ENCODE measurements at places on chromosomes 7 and 10.

DNA sequence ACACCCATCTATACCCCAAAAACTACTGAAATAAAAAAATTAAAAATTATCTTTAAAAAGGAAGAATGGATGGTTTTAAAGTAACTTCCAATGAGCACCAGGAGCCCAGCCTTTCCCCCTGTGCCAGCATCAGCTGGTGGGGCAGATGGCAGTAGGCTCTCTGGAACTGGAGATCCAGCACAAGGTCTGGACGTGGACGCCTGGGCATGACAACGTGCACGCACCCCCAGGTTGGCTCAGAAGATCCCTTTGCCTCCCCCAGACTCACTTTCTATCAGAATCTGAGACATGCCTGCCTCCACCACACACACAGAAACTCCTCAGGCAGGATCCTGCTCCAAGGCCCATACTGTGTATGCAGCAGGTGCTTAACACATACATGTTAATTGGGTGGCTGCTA is 35.8 kb downstream of the TCERG1L start:
- DNase-seq = no peak

GRCh38 chr10:76632767-76633051 is 1004.9 kb downstream of the KCNMA1 start:
- no peak for DNase-seq

DNA sequence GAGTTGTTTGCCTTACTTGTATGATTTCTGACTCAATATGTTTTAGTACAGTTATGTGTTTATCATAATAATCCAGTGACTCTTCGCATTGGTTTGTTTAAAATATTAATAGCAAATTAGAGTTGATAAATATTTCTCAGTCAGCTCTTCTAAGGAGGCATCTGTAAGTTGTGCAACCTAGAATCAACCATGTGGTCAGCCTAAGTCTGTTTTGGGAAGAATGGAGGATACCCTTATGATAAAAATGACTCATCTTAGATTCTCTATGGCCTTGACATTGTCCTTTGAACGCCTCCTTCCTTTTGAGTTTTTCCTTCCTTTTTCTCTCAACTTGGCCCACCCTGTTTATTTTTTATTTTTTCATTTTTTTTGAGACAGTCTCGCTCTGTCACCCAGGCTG is 18.8 kb downstream of the DNAJC9 start:
- no peak for DNase-seq

- no peak for DNase-seq
Observed at GRCh38 chr7:25615003-25615402, 386.7 kb upstream of the NPVF start.

DNA sequence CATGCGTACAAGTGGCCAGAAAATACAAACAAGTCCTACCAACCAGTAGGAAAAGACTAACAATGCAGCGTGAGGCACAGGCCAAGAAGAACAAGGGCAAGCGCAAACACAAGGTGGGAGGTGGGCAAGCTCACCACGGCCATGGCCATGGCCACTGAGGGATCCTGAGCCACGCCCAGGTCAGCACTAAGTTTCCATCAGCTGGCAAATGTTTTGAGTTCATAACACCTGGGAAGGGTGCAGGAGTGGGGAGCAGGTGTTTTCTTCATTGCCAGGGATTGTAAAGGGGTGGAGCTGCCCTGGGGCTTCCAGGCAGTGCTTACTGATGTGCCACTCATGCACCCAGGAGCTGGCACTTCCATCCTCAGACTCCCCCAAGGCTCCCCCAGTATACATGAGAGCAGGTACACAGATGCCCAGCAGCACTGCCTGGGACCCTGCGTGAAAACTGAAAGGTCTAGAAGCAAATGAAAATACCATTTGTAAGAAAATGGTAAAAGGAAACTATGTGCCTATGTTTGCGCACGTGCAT is 139.2 kb upstream of the RET start:
- DNase-seq = no peak

DNA sequence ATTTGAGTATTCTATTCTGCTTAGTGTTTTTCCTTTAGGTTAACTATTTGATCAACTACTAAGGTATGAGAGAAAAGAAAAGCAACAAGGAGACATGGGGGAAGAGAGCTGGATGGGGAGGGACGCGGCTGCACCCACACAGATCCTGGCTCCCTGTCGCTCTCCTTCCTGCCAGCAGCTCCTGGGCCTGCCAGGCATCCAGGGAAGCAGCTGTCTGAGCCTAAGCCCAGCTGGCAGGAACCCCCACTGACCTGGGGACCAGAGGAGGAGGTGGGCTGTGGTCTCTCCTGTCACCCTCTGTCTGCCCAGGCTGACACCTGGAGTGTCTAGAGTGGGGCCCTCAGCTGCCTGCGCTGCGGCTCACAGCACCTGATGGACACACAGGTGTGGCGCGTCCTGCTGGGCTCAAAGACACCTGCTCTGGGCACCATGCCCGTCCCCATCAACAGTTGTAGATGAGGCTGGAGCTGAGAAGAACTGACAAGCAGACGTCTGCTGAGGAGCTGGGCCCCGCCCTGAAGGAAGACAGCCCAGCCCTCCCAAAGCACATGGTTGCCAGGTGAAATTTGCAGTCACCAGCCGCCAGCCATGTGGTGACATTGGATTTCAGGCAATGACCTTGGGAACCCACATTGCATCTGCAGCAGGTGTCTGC is 207.9 kb downstream of the PLXNA4 start:
- DNase-seq = no peak

DNA sequence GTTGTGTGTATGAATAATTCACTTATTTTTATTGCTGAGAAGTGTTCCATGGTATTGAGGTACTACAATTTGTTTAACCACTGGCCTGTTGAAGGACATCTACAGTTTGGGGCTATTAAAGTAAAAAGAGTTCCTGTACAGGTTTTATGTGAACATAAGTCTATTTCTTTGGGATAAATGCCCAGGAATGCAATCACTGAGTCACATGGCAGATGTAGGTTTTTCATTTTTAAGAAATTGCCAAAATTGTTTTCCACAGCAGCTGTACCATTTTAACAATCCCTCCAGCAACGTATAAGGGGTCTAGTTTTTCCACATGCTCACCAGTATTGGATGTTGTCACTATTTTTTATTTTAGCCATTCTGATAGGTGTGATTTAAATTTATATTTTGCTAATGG is 243.9 kb downstream of the TNS3 start:
- DNase-seq = no peak

GRCh38 chr10:94224656-94225055 is 138.1 kb downstream of the NOC3L start:
- DNase-seq = no peak

- no peak for DNase-seq
Observed at GRCh38 chr7:156152390-156152789, 340.1 kb upstream of the SHH start.

DNA sequence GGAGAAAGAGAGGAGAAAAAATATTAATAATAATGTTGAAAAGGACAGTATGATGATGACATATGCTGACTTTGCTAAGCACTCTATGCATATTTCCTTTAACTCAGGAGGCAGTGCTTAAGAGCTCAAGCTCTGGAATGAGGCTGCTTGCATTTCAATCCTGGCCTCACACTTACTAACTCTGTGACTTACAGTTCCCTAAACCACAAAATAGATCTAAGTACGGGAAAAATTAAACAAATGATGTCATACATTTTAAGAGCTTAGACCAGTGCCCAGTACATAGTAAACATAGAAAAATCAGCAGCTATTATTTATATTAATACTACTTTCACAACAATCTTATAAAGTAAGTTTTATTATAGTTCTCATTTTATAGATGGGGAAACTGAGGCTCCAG is 61.3 kb downstream of the GFRA1 start:
- no peak for DNase-seq

GRCh38 chr7:116999311-116999710 is 46.0 kb downstream of the ST7 start:
- no peak for DNase-seq

DNA sequence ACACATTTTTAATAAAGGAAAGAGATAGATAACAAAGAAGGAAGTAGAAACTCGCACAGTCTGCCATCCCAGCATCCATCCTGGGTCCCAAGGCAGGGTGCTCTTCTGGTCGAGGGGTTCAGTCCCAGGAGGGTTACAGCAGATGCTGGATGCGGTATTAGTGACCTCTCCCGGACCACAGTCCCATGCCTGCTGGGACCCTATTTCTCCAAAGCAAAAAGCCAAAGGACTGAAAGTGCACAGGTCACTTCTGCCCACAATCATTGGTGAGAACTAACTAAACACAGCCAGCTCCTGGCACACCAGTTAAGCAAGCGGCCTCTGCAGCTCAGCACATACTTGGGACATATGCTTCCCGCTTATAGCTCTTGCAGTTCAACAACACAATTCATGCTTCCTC is 96.1 kb upstream of the HABP2 start:
- no peak for DNase-seq

- peak; percentile 40 for DNase-seq
Observed at GRCh38 chr7:93920496-93921182, 896 bp upstream of the GNG11 start.

DNA sequence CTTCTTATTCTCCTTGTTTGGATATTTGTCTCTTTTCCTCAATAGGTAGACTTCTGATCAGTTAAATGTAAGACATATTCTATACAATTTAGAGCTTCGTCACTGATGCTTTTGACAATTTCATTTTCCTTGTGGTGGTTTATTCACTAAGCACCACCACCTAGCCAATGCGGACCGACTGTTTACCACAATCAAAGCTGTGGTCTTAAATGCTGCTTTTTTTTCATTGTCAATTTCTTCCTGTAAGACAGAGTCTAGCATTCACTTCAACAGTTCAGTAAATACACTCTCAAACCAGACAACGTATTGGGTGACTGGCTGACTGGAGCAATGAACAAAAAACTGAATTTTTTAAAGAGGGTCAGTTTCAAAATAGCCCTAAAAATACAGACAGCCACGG is 239.0 kb downstream of the DNAJB6 start:
- DNase-seq = no peak

DNA sequence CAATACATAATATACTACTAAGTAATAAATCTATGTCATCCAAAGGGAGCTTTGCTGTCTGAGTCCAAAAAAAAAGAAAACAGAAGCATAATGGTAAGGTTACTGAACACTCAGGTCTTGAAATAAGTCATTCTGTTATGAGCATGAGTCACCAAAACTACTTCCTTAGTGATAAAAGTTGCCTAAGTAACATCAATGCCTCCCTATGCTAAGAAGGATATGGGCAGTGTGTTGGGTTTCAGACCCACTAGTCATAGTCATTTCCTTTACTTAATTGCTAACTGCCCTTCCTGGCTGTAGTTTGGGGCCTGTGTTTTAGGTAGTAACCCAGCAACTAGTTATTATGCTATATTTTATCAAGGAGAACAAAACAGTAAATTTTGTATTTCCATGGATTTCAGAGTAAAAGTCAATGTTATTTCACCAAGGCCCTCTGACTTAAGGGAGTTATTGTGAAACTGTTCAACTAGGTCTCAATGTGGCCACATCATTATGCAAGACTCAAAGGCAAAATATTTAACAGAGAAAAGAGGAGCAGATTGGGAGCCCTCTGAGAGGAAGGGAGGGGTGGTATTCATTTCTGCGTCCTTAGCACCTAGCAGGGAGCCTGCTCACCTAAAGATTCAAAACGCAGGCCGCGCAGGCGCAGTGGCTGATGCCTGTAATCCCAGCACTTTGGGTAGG is 11.7 kb upstream of the VIM start:
- DNase-seq = no peak

DNA sequence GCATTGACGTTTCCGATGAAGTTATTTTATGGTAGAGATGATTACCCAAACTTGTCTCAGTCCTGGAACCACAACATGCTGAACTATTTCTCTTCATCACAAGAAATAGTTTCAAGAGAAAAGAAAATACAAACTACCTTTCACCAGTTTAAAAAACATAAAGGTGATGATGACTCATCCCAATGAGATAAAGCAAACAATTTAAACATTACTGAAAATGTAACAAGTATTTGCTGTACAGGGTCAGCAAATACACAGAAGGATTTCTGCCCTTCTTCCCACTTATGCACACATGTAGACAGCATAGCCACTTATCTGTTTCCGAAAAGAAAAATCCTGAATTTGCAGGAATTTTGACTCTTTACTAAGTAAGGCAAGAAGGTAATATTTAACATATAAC is 50.8 kb downstream of the RHOBTB1 start:
- DNase-seq = no peak

DNA sequence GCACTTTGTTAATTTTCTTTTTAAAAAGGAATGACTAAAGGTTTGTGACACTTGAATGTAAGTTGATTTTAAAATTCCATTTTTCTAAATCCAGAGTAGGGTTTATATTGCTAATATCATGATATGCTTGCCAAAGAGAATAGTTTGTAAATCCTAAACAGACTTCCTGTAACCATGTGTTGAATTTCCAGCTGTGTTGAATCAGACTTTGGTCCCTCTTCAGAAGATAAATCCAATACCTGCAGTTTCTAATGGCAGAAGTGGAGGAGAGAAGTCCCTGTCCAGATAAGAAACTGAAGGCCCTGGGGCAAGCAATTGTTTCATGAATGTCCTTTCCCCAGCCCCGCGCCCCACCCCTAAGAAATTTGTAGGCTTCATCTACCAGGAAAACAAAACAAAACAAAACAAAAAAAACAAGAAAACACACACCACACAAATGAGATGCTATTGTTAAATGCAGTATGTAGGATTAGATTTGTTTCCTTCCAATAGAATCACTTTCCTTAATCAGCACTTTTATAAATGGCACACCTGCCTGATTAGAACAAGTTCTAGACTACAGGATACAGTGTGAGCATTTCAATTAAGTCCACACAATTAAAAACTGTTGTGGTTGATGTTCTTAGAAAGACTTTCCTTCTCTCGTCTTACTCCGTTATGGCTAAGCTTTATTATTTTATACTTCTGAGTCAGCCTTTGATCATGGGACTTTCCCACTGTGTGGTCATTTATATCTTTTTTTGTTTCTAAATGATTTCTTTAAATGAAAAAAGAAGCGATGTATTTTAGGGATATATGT is 122.8 kb downstream of the KAT6B start:
- no peak for DNase-seq

- no peak for DNase-seq
Observed at GRCh38 chr10:43923328-43923727, 274.6 kb upstream of the ZNF32 start.

DNA sequence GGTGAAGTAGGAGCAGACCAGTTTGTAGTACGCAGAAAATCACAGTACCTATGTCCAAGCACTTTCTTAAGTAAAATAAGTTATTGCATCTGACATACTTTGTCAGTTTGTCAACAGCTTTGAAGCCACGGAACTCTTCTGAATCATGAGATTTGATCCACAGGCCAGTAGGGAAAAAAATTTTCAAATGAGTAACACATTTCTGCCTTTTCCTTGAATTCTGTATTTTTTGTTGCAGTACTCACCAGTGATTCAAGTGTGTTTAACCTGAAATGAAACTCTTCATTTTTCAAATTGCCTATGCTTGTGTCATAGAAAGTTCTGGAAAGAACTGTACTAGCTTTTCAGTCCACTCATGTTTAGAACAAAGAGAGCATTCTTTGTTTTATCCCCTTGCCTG is 337.7 kb downstream of the GATA3 start:
- DNase-seq = no peak

- DNase-seq = no peak
Observed at GRCh38 chr10:15300697-15301096, 70.4 kb downstream of the FAM171A1 start.

Data from left kidney (tissue), 8 donors.